Hepatic stellate cell (primary cell): ENCODE measurements at places on chromosomes 1 and 21.
A peak's percentile ranks its signal among the peaks of the same experiment; 100 is the strongest.

GRCh38 chr1:55196433-55197035 is 18.6 kb downstream of the USP24 start:
- no peak for DNase-seq

- no peak for DNase-seq
These were observed 68.4 kb upstream of the GJA8 start for GRCh38 chr1:147834181-147834580.

GRCh38 chr1:209238356-209238755 is 345.2 kb upstream of the CAMK1G start:
- DNase-seq, result no peak

DNA sequence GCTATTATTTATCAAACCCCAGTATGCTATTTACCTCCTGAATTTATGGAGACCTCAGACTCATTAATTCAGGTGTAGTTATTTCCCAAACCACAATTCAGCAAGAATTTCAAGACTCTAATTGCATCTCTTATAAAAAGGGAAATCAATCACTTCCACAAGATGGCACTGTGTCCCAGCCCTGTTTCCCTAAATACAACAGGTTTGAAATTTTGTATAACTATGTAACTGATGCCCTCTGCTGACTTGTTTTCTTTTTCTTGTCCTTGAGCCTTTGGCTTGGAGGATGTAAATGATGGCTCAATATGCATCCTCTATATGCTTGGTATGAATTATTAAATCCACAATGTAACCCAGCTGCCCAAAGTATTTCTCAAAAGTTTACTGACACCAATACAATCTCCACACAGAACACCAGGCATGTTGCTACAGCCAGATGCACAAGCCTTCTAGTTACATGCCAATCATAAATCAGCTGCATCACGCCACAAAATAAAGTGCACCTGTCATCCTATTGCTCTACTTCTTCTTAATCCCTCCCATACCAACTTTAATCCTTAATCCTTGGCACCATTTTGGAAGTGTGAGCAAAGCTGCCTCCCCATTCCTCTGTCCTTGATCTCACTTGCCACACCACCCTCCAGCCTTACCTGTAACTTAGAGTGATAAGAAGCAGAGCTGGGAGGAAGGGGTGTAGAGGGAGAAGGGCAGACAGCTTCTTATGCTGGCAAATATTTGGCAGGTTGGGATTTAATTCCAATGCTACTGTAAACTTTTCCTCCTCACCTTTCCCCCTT is 9.0 kb downstream of the C1orf105 start:
- peak; percentile 32 for DNase-seq

DNA sequence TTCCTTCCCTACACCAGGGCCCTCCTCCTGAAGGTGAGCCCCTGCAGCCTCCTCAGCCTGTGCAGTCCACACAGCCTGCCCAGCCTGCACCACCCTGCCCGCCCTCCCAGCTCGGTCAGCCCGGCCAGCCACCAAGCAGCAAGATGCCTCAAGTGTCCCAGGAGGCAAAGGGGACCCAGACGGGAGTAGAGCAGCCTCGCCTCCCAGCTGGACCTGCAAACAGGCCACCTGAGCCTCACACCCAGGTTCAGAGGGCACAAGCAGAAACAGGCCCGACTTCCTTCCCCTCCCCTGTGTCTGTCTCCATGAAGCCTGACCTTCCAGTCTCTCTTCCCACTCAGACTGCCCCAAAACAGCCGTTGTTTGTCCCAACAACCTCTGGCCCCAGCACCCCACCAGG is 38.8 kb downstream of the ZBTB17 start:
- no peak for DNase-seq

DNA sequence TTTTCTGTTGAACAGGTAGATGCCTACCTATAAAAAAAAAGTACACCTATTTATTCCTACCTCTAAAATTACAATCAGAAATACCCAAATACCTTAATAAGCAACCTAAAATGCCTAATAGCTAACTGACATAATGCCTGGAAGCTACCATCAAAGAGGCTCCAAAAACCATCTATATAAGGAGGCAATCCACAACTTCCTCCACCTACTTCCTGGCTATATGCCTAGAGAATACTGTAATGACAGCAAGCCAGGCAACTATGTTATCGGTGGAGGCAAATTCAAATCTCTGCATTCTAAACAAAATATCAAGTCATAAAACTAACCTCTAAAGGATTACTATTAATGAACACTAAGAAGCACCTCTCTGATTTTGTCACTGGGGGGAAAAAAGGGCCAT is 10.1 kb downstream of the ZNF644 start:
- DNase-seq, result no peak

DNA sequence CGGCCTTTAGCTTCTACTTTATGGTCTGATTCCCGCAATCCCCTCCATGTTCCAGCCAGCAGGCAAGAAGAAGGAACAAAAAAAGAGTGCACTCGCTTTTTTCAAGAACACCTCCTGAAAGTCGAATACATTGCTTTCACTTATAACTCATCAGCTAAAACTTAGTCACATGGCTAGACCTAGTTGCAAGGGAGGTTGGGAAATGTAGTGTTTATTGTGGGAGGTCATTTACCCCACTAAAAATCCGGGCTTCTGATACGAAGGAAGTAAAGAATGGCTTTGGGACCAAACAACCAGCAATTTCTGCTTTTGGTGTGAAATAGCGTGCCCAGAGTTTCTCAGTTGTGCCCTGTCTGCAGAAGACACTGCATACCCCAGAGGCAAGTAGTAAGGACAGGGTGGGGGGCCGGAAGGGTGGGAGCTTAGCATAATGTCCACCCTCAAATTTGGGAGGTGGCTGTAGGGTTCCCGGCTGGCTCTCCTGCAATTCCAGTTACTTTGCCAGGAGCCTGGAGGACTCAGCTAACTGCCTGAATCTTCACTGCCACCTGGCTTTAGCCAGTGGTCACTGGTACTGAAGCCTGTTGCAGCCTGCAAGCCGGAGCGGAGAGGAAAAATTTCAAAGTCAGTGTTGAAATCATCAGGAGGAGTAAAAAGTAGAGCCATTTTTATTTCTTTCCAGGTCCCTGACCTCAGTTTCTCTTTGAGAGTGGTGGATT is 57.7 kb upstream of the F3 start:
- no peak for DNase-seq

DNA sequence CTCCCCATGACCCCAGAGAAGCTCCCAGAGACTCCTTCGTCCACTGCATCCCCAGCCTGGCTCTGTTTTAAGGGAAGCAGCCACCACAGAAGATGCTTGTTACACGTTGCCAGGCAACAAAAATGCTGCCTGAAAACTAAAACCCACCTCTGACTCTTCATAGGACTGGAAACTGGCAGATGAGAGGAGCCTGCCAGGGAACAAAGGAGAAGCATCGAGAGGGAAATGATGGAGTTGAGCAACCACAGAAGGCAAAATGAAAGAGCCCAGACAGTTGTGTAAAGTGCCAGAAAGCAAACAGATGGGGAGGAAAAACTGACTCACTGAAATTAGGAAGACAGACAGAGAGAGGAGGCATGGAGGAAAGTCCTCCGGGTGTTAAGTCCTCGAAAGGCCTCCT is 118.4 kb downstream of the KCNN3 start:
- DNase-seq, result no peak

GRCh38 chr1:86862920-86863319 is 51.0 kb downstream of the SELENOF start:
- no peak for DNase-seq
